ENCODE measurements at places on chromosomes 3 and 15. TPM values are rescaled to one million over a fixed set of nuclear protein-coding genes. Genes with fewer than 3 reads are reported as not detected.
A peak's percentile ranks its signal among the peaks of the same experiment; 100 is the strongest.

- DNase-seq: peak; percentile 5
- H3K27me3 ChIP-seq: no peaks in the 10 kb centered on the region
- no peaks in the 10 kb centered on the region for H3K36me3 ChIP-seq
These were observed 325.0 kb downstream of the OTOL1 start for GRCh38 chr3:161821591-161821990.

TP53BP1 gene
- total RNA-seq: 48.8 TPM

- H3K27ac ChIP-seq: no peak overlapping the region
- no peaks in the 10 kb centered on the region for H3K27me3 ChIP-seq
- H3K4me1 ChIP-seq: no peaks in the 10 kb centered on the region
- H3K4me3 ChIP-seq: no peak overlapping the region
- H3K36me3 ChIP-seq: peaks cover 89% of the 10 kb centered on the region
These were observed 7.6 kb downstream of the BRPF1 start for GRCh38 chr3:9739181-9739580.

VIPR1 gene
- 1.2 TPM for total RNA-seq

GRCh38 chr15:87348746-87349145, 907.8 kb downstream of the NTRK3 start:
- H3K27me3 ChIP-seq: no peaks in the 10 kb centered on the region
- no peak for DNase-seq
- no peaks in the 10 kb centered on the region for H3K4me1 ChIP-seq
- no peaks in the 10 kb centered on the region for H3K36me3 ChIP-seq

DNA sequence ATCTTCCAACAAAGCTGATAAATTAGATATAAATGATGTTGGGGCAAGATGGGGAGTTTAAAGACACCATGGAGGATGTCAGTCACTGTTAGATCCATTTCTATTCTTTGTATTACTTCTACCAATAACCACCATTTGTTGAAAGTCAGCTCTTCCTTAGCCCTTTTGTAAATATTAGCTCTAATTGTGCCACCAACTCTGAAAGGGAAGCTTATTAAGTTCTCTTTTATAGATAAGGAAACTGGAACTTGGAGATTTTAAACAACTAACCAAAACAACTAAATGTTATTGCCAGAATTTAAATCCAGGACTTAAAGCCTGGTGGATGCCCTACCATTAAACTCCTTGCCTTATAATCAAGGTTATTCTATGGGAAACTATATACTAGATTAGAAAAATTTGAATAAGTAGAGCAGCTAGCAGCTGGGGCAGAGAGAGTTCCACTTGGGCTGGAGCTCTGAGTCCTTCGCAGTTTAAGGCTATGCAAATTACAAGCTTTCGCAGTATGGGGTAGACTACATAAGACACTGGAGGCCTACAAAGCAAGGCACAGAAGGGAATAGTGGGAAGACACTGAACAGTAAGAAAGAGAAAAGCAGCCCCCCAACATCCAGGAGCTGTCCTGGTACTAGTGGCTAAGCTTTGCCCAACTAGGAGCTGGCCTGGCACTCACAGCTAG, 52.6 kb downstream of the TM4SF18 start:
- no peak overlapping the region for H3K4me3 ChIP-seq
- no peaks in the 10 kb centered on the region for H3K36me3 ChIP-seq
- no peaks in the 10 kb centered on the region for H3K4me1 ChIP-seq
- H3K27me3 ChIP-seq: no peaks in the 10 kb centered on the region
- H3K27ac ChIP-seq: no peak overlapping the region
- no peak for DNase-seq

DNA sequence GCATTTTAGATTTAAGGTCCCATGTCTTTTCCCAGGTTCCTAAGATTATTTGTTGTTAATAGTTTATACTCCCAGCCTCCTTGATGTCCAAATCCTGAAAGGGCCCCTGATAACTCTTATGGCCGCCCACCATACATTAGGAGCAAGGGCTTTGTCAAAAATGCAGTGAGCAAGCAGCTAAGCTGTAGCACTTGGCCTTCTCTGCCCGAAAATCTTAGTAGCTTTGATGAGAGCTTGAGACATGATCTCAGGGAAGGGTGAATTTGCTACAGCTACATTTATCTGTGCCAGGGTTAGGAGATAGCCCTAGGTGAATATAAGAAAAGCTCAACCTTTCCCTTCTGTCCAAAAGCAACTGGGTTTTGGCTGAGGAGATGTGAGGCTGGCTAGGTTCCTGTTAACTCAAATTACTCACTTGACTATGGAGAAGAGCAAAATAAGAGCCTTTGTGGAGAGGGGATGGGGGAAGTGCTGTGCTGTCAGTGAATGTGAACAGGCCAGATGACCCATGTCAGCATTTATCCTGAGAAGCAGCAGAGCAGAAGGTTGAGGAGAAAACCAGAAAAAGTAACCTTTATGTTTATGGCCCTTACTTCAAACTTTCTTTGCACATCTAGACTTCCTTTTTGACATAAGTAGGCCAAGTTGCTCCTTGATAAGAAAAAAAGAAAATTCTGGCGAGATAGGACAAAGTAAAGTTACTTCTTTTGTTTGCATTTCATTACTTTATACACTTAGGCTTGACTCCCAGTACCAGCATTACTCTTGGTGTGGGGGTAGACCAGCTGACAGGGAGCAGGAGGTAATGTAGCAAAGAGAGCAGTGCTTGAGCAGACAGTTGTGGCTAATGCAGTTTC, 21.1 kb downstream of the MAPK6 start:
- DNase-seq: peak; percentile 60
- H3K36me3 ChIP-seq: no peaks in the 10 kb centered on the region
- H3K4me1 ChIP-seq: peaks cover 9% of the 10 kb centered on the region
- H3K27me3 ChIP-seq: no peaks in the 10 kb centered on the region

CCDC191 gene
- 2.3 TPM for total RNA-seq

DNA sequence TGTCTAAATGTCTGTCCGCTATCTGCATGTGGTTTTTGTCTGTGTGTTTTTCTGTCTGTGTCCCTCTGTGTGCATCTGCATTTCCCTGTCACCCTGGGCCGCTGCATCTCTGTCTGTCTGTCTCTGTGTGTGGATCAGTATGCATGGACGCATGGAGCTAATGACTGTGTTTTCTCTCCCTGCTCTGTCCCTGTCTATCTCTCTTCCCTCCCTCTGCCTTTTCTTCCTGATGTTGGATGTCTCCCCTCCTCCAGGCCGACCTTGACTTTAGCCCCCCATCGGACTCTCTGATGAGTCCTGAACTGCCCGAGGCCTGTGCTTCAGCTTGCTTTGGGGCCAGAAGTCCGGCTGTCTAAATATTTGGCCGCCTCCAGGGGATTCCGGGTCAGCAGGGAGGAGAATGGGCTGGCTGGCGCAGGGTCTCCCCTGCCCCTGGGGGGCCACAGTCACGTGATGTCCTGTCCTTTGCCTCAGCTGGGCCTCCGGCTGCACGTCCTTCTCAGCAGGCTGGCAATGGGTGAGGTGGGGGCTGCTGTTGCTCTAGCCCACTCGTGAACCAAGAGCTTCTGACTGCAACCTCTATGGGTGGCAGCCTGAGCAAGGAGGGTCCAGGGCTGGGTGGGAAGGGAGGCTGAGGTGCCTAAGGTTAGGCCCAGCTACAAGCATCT, 3.7 kb downstream of the SLC38A3 start:
- no peak for DNase-seq
- H3K27ac ChIP-seq: no peak overlapping the region
- no peaks in the 10 kb centered on the region for H3K36me3 ChIP-seq
- H3K4me3 ChIP-seq: no peak overlapping the region
- peaks cover 46% of the 10 kb centered on the region for H3K4me1 ChIP-seq

DNA sequence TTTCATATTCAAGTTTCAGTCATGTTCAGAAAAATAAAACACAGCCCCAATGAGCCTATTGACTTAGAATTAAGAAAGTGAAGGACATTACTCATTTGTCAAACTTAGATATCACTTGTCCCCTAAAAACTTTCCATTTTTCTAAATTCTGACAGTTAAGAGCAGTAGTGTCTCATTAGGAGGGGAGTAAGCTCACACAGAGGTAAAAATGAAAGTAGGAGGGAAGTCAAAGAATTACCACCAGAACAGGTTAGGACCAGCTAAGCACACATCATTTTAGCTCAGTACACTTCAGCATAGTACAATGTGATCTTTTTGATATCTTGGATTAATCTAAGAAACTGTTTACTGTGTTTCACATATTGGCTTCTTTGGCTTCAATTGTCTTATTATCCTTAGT, 64.3 kb downstream of the OSTN start:
- DNase-seq: no peak
- no peaks in the 10 kb centered on the region for H3K4me1 ChIP-seq
- H3K36me3 ChIP-seq: no peaks in the 10 kb centered on the region
- H3K27me3 ChIP-seq: no peaks in the 10 kb centered on the region
- H3K4me3 ChIP-seq: no peak overlapping the region

DNA sequence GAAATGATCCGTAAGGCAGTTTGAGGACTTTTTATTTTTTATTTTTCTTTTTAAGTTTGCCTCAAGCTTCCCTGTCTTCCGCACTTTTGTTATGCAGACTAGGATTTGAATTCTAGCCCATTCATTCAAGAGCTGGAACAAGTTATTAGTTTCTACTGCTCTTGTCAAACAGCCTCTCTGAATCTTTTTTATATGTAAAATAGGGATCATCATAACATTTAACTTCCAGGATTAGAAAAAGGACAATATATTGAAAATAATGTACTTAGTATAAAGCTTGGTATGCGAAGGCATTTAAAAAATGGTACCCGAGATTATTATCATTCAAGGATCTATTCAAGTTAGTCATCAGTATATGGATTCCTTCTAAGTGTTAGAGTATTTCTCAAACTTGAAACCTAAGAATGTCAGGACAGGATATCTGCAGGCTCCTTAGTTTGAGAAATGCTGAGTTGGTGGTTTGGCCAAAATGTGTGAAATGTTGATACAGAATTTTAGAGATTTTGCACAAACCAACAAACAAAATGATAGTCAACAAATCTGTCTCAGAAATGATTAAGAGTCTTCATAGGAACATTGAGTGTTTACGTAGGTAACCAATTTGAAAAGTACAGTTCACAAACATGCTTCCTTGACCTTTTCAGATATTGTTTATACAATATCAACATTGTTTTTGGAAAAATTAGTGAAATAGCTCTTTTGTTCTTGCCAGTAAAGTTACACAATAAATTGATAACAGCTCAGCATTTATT, 40.5 kb upstream of the IGSF10 start:
- no peaks in the 10 kb centered on the region for H3K27me3 ChIP-seq
- H3K4me1 ChIP-seq: no peaks in the 10 kb centered on the region
- no peak for DNase-seq

GRCh38 chr15:99507504-99508310, 58.1 kb upstream of the MEF2A start:
- DNase-seq: peak; percentile 84
- H3K4me1 ChIP-seq: peaks cover 42% of the 10 kb centered on the region
- H3K27ac ChIP-seq: peak overlapping the region; percentile 86
- peaks cover under 1% of the 10 kb centered on the region for H3K27me3 ChIP-seq

DNA sequence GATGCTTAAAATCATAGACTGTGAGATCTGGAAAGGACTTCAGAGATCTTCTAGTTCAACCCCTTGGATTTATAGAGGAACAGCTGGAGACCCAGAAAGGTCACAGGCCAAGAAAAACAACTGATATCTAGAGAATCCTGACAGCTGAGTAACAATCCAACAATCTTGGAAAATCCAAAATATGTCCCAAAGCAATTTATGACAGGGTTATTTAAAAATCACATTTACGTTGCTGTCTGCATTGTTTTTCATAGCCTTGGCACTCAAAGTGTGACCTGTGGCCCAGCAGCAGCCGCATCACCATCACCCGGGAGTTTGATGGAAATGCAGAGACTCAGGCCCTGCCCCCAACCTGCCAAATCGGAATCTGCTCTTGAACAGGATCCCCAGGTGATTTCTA, 78.8 kb downstream of the FBN1 start:
- peaks cover 7% of the 10 kb centered on the region for H3K4me1 ChIP-seq
- no peak overlapping the region for H3K4me3 ChIP-seq
- H3K36me3 ChIP-seq: no peaks in the 10 kb centered on the region
- H3K27ac ChIP-seq: peak overlapping the region; percentile 70

- peaks cover 37% of the 10 kb centered on the region for H3K4me1 ChIP-seq
- DNase-seq: peak; percentile 68
- no peaks in the 10 kb centered on the region for H3K27me3 ChIP-seq
- peak overlapping the region; percentile 83 for H3K4me3 ChIP-seq
These were observed 780 bp upstream of the ACAD9 start for GRCh38 chr3:128878556-128879124.

- peak; percentile 42 for DNase-seq
- H3K4me1 ChIP-seq: peaks cover 11% of the 10 kb centered on the region
- no peak overlapping the region for H3K4me3 ChIP-seq
- H3K36me3 ChIP-seq: no peaks in the 10 kb centered on the region
- H3K27me3 ChIP-seq: peaks cover 21% of the 10 kb centered on the region
These were observed 8.2 kb downstream of the SLC6A6 start for GRCh38 chr3:14410503-14411165.

DNA sequence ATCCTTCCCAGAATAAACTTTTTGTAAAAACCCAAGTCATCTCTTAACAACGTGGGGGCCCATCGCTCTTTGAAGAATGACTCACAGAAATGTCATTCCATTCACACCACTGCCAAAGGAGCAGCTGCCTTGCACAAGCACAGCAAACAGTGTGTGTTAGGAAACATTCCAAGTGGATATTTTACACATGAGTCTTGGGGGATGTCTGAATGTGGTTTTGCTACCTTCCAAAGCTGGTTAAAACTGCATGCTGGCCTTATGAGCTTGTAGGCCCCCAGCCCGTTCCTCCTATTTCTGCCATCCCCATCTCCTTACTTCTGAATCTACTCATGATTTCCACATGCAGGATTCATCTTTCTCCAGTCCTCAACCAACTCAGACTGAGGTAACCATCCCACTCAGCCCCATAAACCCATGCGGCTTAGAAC, 130.8 kb downstream of the CPNE4 start:
- no peak overlapping the region for H3K4me3 ChIP-seq
- peak; percentile 6 for DNase-seq
- H3K27ac ChIP-seq: no peak overlapping the region
- H3K4me1 ChIP-seq: no peaks in the 10 kb centered on the region
- no peaks in the 10 kb centered on the region for H3K36me3 ChIP-seq
- H3K27me3 ChIP-seq: no peaks in the 10 kb centered on the region

AGTR1 gene
- total RNA-seq: 23.7 TPM

DNA sequence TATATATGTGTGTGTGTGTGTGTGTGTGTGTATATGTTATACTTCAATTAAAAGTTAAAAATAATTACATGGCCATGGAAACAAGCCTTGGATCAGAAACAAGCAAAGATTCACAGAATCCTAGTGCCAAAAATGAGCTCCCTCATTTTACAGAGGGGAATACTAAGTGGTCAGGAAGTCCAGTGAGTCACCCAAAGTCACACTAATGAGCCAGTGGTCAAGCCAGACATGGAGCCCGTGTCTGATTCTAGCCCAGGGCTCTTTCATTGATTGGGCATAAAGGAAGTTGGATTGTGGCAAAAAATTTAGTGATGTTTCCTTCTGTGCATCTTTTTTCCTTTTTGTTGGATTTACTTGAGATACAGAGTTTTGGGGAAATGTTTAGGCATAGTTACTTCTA, 152.5 kb upstream of the NPHP3 start:
- H3K36me3 ChIP-seq: no peaks in the 10 kb centered on the region
- no peak for DNase-seq
- H3K27ac ChIP-seq: no peak overlapping the region
- no peaks in the 10 kb centered on the region for H3K27me3 ChIP-seq

All from muscle of leg (tissue), 16 donors.